Muscle of leg (tissue), 16 donors: ENCODE measurements at places on chromosomes 2 and 18. TPM values are rescaled to one million over a fixed set of nuclear protein-coding genes. Genes with fewer than 3 reads are reported as not detected.
A peak's percentile ranks its signal among the peaks of the same experiment; 100 is the strongest.

DNA sequence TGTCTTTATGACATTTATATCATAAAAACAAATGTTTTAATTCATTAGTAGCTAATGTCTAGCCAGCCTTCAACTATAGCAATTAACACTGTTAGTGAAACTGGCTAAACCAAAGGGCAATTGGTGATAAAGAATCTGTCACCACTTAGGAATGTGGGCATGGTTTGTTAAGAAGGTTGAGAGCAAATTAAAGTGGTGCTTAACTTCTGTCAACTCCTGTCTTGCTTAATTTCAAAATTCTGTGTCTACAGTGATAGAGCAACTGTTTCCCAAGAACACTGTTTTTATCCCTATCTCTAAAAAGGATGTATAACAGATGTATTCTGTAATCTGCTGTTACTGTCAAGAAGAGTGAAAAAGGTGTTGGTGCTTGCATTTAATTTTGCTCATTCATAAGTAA lies 36.5 kb downstream of the CFAP36 start:
- H3K4me3 ChIP-seq = no peak overlapping the region
- H3K27ac ChIP-seq = no peak overlapping the region
- no peak for DNase-seq
- H3K27me3 ChIP-seq = no peaks in the 10 kb centered on the region
- H3K4me1 ChIP-seq = no peaks in the 10 kb centered on the region

The ERMN gene
- total RNA-seq = 0.04 TPM

GRCh38 chr2:233375490-233376314 lies 21.4 kb downstream of the DGKD start:
- H3K36me3 ChIP-seq = no peaks in the 10 kb centered on the region
- peaks cover 4% of the 10 kb centered on the region for H3K27me3 ChIP-seq
- H3K4me1 ChIP-seq = peaks cover 7% of the 10 kb centered on the region
- H3K4me3 ChIP-seq = no peak overlapping the region
- H3K27ac ChIP-seq = no peak overlapping the region

DNA sequence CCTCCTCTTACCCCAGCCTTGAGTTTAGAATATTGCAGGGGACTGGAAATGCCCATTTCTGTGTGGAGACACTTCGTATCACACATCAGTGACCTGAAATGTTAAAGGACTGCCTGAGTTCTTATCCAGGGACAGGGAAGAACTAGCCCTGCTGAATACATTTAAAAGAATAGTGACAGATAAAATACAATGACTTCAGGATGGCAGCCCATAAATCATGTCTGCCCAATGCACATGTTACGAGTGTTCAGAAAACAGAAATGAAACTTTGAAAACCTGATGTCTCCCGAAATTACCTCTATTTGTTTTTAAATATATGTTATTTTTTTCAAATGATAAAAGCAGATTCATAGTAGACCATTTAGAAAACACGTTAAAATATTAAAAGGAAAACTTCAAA lies 22.3 kb upstream of the RAB12 start:
- no peaks in the 10 kb centered on the region for H3K4me1 ChIP-seq
- H3K4me3 ChIP-seq = no peak overlapping the region
- no peaks in the 10 kb centered on the region for H3K36me3 ChIP-seq
- no peak for DNase-seq

The TEKT4 gene
- not detected for total RNA-seq

DNA sequence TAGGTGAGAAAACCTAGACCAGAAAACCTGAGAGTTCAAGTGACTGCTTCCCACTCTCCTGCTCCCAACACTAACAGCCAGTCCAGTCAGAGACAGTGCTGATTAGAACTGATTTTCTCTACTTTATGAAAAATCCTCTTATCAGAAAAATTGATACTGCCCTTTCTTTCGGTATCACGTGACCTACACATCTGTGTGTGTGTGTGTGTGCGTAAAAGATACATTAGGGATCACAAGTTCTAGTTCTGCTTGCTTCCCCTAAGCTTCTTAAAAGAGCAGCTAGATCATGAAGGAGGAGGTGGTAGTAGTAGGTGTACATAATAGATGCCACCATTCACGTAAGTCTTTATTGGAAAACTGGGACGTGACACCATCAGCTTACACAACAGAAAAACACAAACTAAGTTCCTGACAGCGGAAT lies 1.5 kb downstream of the ARL5A start:
- DNase-seq = peak; percentile 27
- no peaks in the 10 kb centered on the region for H3K27me3 ChIP-seq
- no peaks in the 10 kb centered on the region for H3K36me3 ChIP-seq
- peaks cover 4% of the 10 kb centered on the region for H3K4me1 ChIP-seq
- H3K27ac ChIP-seq = no peak overlapping the region

DNA sequence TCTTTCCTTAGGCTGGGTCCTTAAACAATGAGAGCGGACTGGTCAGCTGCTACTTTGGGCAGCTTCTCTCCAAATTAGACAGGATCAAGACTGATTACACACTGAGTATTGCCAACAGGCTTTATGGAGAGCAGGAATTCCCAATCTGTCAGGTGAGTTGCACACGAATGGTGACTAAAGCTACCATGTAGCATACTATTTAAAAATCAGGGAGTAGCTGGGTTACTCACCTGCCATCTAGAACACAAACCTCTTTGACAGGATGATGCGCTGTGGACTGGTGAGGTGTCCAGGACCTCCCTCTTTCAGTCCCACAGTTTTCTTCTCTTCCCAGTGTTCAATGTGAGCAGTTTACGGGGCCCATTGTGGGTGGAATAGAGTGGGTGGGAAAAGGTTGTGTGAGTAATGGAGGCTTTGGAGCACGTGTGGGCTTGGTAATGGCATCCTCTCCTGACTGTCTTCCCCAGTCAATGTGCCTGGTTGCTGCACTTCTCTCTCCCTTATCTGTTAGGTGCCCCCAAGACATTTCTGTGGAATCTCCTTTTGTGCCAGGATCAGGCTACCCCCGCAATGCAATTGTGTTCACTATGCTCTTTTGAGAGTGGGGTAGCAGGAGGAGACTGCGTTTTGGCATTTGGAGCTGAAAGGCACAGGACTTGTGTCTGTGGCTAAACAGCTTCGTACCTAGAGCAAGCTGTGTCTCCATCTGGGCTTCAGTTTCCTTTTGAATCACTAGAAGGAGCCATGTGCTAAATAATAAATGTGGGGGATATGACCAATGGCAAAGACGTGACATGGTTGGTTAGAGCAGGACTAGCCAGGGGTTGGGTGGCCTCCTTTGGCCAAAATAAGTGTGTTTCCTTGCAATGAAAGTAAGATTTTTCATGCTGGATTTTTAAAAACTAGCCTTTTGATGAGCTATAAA lies 17.7 kb downstream of the SERPINB12 start:
- no peak for DNase-seq
- H3K27me3 ChIP-seq = no peaks in the 10 kb centered on the region
- peaks cover 4% of the 10 kb centered on the region for H3K4me1 ChIP-seq
- no peak overlapping the region for H3K4me3 ChIP-seq

GRCh38 chr2:99980176-99980575 lies 162.2 kb downstream of the AFF3 start:
- H3K4me1 ChIP-seq = peaks cover 4% of the 10 kb centered on the region
- no peak overlapping the region for H3K4me3 ChIP-seq
- no peaks in the 10 kb centered on the region for H3K36me3 ChIP-seq
- no peak for DNase-seq
- no peak overlapping the region for H3K27ac ChIP-seq

DNA sequence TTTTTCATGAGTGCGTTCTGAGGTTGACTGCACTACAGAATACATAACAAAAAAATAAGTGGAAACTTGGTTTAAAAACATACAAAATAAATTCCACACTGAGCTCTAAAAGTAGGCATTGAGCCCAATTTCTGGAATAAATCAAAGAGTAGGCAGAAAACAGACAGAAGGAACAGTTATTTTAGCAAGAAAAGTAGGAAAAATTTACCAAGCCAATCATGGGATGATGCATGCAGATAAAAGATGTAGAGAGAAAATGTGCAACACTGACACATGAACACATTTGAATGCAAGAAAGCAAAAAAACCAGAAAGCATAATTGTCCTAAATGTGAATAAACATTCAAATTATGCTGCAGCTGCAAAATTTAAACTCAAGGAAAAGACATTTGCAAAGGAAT lies 308.3 kb downstream of the DLGAP1 start:
- no peaks in the 10 kb centered on the region for H3K4me1 ChIP-seq
- H3K27me3 ChIP-seq = no peaks in the 10 kb centered on the region
- H3K36me3 ChIP-seq = no peaks in the 10 kb centered on the region
- H3K4me3 ChIP-seq = no peak overlapping the region
- no peak overlapping the region for H3K27ac ChIP-seq

DNA sequence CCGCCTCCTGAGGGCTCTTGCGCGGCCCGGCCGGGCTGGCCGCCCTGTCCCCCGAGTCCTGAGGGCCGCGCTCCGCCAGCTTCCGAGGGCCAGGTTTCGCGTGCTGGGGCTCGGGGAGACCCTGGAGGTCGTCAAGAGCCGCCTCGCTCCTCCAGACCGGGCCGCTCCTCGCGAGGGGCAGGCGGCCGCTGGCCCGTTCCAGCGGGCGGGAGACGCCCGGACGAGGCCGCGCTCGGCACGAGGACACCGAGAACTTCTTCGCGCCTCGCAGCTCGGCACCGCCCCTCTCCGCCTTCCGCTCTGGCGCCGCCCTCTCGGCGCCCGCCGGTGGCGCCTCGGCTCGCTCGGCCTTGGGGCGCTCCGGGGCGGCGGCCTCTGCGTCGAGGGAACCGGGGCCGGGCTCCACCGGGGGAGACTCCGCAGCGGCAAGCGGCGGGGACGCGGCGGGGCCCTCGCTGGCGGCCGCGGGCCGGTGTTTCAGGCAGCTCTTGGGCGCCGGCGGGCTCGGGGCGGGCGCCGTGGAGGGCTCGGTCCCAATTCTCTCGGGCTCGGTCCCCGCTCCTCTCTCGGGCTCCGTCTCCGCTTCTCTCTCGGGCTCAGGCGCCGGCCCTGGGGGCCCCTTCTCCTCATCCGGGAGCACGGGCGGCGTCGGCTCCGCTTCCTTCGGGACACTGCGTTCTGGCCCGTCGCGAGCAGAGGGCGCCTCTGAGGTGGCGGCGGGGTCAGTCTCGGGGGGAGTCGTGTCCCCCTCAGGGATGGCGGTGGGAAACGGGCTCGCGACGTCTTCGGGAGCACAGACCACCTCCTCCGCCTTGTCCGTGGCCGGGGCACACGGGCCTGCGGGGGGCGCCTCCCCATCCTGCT lies 91.6 kb upstream of the MGAT4A start:
- H3K27me3 ChIP-seq = peaks cover 24% of the 10 kb centered on the region
- peak overlapping the region; percentile 38 for H3K4me3 ChIP-seq
- H3K4me1 ChIP-seq = peaks cover 21% of the 10 kb centered on the region
- H3K36me3 ChIP-seq = no peaks in the 10 kb centered on the region
- DNase-seq = peak; percentile 42

The SEPTIN10 gene
- 66.7 TPM for total RNA-seq

GRCh38 chr2:148926291-148926961 lies 51.4 kb downstream of the KIF5C start:
- H3K27ac ChIP-seq = no peak overlapping the region
- H3K4me3 ChIP-seq = no peak overlapping the region
- no peaks in the 10 kb centered on the region for H3K27me3 ChIP-seq
- no peaks in the 10 kb centered on the region for H3K4me1 ChIP-seq

- H3K27ac ChIP-seq = no peak overlapping the region
- no peak for DNase-seq
- H3K36me3 ChIP-seq = no peaks in the 10 kb centered on the region
Observed at GRCh38 chr18:32770054-32770665, 2.7 kb downstream of the KLHL14 start.

DNA sequence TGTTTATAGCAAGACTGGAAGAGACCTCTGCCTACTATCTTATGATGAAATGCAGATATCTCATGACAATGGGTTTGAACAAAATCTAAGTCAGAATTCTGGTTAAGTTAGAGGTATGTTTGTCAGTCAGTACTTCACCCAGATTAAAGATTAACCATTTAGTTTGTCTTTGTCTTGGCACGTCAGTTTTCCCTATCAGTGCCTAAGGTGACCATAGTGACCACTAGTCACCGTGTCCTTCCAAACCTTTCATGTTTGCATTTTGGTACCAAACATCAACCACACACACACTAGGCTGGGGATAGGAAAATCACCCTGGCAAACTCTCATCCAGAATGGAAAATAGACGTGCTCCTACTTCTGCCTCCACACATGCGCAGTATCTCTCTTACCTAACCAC lies 248.9 kb downstream of the PIEZO2 start:
- H3K27me3 ChIP-seq = no peaks in the 10 kb centered on the region
- H3K36me3 ChIP-seq = no peaks in the 10 kb centered on the region
- no peaks in the 10 kb centered on the region for H3K4me1 ChIP-seq
- no peak for DNase-seq
- H3K4me3 ChIP-seq = no peak overlapping the region

The CDH19 gene
- 2.3 TPM for total RNA-seq

DNA sequence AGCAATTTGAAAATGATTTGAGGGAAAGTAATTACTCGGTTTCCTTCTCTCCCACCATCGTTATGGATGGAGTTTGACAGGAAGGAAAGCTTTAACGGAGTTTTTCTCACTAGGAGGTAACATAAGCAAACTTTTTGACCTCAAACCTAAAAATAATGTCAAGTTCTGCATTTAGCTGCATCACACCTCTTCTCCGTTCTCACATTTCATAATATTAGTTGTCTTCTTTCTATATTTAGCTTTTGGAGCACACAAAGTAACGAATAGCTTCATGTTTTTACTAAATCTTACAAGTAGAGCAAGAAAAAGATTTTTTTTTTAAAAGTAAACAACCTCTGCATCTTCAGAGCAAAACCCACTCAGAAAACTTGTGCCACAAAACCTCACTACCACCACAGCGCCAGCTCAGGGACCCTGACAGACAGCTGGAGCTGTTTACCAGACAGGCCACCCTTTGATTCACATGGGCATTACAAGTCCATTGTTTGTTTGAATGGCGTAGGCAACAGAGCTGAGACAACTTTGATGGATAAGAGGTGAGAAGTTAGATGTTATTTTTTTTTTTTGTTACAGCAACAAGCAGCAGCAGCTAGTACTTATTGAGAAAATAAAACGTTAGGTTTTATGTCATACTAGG lies 21.9 kb upstream of the ICOS start:
- no peak for DNase-seq
- peaks cover 11% of the 10 kb centered on the region for H3K4me1 ChIP-seq
- no peaks in the 10 kb centered on the region for H3K36me3 ChIP-seq
- no peak overlapping the region for H3K4me3 ChIP-seq
- H3K27ac ChIP-seq = peak overlapping the region; percentile 6

DNA sequence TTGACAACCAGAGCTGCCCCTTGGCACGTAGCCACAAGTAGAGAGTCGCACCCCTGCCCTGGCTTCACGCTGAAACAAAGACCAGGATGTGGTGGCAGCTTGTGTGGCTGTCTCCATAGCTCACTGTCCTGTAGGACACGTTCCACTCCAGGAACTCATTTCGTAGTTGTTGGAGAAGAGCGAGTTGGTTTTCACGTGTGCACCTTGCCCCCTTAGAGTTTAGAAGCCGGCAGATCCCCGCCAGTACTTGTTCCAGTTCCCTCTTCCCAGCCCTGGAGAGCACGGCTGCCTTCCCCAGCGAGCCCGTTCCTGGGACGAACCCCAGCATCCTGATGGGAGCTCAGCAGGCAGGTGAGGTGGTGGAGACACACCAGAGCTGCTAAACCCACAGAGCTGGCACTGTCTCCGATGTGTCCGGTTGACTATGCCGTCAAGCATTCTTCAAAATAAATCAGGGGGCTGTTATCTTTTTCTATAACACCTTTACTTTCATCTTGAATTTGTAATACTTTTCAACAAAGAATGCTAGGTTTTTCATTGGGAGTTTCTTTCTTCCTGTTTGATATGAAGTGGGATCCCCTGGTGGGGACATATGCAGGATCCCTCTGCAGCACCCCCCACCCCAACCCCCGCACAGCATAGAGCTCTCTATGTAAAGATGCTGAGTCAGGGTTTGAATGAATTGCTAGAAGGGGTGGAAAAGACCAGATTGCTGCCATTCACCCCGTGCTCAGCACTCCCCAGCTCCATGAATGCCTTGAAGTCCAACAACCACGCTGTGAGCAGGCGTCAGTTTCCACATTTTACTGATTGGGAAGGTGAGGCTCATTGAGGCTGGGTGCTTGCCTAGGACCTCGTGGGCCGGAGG lies 44.5 kb downstream of the GREB1 start:
- H3K36me3 ChIP-seq = peaks cover 16% of the 10 kb centered on the region
- no peaks in the 10 kb centered on the region for H3K27me3 ChIP-seq
- no peak for DNase-seq
- no peak overlapping the region for H3K4me3 ChIP-seq
- no peak overlapping the region for H3K27ac ChIP-seq
- H3K4me1 ChIP-seq = peaks cover 17% of the 10 kb centered on the region
